Stimulated activated CD8-positive, alpha-beta memory T cell treated with anti-CD3 and anti-CD28 coated beads, Interleukin-4, amount 100 ng/mL, for 1 hour (primary cell): ENCODE measurements at places on chromosomes 3 and 15.

DNA sequence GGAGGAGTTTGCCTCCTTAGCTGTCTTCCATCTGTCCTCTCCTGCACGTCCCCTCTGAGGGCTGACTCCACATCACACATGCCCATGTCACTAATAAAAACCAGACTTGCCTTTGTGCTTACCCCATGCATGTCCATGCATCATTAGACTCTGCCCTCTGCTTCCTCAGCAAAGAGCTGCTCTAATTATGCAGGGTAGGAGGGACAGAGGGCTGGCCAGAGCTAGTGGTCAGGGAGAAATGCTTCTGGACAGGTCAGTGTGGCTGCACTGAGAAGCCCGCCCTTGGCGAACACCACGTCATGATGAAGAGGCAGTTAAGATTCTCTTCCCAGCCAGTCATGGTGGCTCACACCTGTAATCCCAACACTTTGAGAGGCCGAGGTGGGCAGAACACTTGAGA lies 8.9 kb downstream of the CA12 start:
- DNase-seq, result no peak

GRCh38 chr3:4561661-4562060 lies 68.5 kb downstream of the ITPR1 start:
- DNase-seq, result no peak

GRCh38 chr3:152910211-152910610 lies 75.3 kb downstream of the P2RY1 start:
- DNase-seq, result no peak

DNA sequence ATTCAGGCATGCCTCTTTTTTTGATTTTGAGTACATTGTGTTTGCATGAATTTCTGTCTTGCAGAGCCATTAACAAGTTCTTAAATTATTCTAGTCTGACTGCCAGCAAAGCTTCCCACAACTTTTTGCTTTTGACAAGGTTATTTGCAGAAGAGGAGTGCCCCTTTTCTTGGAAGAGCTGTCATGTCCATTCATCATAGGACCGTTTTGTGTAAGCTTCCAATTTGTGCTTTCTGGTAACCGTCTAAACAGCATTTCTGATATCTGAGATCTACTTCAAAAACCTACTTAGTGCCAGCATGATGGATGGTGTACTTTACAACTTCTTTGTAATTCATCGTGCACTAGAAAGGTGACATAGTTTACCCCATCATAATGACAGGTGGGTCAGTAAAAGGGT lies 379.7 kb downstream of the NAALADL2 start:
- DNase-seq, result no peak

DNA sequence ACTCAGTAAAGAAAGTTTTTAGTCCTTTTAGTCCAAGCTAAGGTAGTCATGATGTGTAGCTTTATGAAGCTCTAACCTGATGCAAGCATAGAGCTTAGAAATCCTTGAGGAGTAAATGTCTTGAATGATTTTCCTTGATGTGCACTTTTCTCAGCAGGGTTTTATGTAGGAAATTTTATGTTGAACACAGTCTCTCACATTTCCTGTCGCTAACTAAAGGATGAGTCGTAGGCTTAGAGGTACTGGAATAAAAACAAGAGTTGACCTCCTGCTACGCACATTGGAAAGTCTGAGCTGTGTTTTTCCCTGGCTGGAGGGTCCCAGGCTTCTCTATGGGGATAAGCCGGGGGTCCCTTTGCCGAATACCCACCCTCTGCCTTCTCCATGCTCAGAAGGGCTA lies 34.7 kb upstream of the ZPLD1 start:
- DNase-seq, result no peak
